ENCODE measurements at places on chromosomes 11 and 22.
A peak's percentile ranks its signal among the peaks of the same experiment; 100 is the strongest.

DNA sequence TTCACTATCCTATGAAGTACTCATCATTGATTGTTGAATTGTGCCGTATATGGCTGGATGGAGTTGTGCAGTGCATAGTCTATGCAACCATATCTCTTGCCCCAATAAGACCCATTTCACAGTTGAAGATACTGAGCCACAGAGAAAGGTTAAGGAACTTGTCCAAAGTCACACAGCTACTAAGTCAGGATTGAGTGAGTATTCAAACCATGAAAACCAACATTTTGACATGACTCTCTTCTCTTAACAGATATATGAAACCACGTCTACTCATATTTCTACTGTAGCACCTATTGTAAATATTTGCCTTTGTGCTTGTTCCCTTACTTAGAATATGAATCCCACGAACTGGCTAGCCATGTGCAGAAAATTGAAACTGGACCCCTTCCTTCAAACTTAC is 58.1 kb downstream of the MAML2 start:
- no peak for DNase-seq

DNA sequence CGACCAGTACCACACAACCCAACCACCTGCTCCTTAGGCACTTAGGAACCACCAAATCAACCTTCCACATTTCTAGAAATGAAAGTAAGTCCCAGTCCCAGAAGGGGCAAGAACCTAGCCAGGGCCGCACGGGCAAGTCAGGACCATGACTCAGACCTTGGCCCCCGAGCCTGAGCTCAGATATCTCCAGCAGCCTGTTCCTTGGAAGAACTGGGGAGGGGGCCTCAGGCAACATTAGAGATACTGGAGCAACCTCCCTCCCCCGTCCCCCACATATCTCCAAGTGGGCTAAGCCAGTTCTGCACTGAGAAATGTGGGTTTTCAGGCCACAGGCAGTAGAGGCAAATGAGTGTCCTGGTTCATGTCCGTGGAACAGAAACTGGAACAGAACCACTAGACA is 7.7 kb downstream of the ARAP1 start:
- no peak for DNase-seq

GRCh38 chr11:76748948-76749347 is 34.2 kb upstream of the TSKU start:
- no peak for DNase-seq

DNA sequence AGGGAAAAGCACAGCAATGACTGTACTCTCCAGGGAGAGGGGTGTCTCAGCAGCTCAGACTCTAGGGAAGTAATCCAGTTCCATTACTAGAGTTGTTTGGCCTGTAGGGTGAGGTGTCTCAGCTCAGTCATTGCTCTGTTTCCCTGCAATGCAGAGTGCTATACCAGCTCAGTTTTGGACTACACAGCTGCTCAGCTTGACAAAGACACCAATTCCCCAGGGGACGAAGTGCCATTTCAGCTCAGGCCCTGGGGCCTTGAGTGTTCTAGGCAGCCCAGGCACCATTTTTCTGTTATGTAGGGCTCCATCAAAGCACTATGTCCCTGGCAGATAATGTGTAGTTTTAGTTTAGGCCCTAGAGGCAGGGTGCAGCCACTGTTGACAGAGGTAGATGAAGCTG is 18.2 kb downstream of the CALCB start:
- DNase-seq, result no peak

DNA sequence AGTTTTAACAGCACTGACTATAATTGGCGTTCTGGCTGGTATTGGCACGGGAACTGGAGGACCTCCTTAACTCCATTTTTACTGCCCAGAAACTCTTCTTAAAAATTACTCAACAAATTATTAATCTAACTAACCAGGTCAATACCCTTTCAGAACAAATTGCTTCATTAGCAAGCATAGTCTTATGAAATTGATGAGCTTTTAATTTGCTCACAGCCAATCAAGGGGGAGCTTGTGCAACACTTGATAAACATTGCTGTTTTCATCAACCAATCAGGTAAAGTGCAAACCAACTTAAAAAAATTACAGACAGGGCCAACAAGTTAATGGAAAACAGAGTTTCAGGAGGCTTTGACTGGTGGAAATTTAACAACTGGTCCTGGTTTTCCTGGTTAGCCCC is 4.6 kb upstream of the APOL3 start:
- DNase-seq, result no peak

DNA sequence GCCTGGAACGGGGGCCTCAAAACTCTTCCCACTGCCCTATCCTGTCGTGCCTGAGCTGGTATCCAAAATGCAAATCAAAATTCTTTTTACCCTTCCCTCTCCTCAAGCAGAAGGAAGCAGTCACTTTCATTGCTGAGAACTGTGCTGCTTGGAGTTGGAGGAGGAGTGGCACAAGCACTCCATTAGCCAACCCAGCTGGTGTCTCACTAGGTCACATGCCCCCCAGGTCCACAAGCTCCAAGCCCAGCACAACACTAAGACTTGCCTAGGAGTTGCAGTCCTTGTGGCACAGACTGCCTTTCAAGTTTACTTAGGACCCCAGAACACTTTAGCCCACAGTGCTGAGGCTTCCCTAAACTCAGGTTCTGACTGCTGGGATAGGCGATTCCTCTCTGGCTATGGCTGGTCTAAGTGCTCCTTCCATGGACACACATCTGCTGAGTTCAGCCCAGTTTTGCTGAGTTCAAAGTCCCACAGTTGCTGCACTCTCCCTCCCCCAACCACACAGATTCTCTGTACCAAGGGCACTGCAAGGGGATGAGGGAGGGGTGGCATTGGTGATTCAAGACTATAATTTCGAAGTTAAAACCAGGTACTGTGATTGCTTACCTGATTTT is 68.6 kb downstream of the CHRDL2 start:
- no peak for DNase-seq

- no peak for DNase-seq
Measured at GRCh38 chr11:114977651-114978050, 299.3 kb downstream of the NXPE2 start.

GRCh38 chr22:49102367-49102766 is 725.3 kb downstream of the BRD1 start:
- no peak for DNase-seq

GRCh38 chr22:44312766-44313165 is at the start of gene SHISAL1:
SHISAL1 (minus strand) TSS chr22:44312951; CDS start chr22:44300945, 12,006 bp downstream.
- DNase-seq, result no peak

GRCh38 chr11:34353881-34354280 is 3.9 kb downstream of the ABTB2 start:
- no peak for DNase-seq

GRCh38 chr22:43100225-43100624 is 10.3 kb upstream of the BIK start:
- no peak for DNase-seq

DNA sequence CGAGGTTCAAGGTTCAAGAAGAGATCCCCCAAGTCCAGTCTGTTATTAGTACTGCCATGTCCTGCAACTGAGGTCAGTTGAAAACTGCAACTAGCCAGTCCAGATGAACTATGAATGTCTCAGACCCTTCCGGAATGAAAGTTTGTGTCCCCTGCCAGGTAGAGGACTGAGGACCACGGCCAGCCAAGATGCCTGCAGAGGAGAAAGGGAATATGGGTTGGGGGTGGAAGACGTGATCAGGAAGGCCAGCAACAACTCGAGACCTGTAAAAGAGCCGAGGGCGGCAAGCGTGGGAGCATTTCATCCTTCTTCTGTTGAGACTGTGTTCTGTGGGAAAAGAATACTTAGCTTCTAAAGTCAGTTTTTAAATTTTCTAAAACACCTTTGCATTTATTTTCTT is 572.4 kb upstream of the B3GAT1 start:
- DNase-seq, result no peak

GRCh38 chr22:28053896-28054818 is 135.1 kb upstream of the PITPNB start:
- no peak for DNase-seq

- no peak for DNase-seq
Measured at GRCh38 chr22:37482244-37482643, 3.9 kb downstream of the MFNG start.

DNA sequence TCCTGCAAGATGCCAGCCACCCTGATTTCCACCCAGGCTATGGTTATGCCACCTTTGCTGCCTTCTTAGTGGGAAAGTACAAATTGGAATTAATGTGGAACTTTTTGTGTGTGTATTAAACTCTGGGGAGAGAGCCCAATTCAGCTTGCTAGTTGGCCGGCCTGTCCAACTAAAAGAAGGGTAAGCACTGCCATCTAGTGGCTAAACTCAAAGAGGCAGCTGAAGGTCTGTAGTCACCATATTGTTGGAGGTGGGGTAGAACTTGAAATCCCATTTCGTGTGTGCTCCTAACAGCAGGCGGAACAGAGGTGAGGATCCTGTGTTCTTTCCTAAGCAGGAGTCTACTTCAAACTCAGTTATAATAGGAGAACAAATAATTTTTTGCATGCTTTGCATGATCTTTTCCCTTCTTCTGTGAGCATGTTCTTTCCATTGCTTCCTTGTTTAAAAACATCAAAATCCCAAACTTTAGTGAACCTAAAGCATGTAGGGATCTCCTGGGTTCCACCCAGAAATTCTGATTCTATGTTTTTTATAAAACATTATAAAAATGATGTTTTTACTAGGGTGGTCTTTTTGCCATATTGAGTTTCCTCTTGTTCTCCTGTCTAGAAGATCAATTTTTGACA is 138.8 kb upstream of the SORL1-AS1 start:
- peak; percentile 38 for DNase-seq

DNA sequence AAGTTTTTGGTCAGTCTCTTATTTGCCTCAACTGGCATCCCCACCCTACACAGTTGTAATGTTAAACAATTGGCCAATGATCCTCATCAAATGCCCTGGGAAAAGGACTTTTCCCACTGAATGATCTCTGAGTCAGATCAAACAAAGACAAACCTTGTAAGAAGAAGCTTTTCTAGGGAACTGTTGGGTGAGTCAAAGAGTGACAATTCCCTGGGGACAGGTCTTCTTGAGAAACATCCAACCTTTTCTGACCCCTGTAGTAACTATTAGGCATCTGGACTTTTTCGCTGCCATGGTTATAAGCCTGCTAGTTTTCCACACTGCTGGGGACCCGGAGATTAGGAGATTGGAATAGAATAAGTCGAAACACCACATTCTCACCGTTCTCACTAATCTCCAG is 789.8 kb upstream of the API5 start:
- DNase-seq, result no peak

GRCh38 chr22:40081662-40082061 is 86.9 kb downstream of the FAM83F start:
- no peak for DNase-seq

GRCh38 chr22:33332538-33332937 is 274.4 kb upstream of the SYN3 start:
- DNase-seq, result no peak

GRCh38 chr11:65642014-65642671 is 4.2 kb downstream of the SIPA1 start:
- DNase-seq, result no peak

DNA sequence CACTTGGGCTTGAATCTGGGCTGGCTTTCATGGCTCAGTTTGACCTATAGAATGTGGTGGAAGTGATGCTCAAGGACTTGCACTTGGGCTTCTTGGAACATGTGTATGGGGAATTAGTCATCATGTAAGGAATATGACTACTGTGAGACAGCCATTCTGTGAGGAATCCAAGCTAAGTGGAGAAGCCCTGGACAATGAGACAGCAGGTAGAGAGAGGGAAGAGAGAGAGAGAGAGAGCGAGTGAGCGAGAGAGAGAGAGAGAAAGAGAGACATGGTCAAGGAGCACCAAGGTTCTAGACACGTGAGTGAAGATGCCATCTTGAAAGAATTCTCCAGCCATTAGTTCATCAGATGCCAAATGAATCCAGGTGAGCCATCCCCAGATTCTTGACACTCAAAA is 261.6 kb upstream of the SORL1-AS1 start:
- DNase-seq, result no peak

- no peak for DNase-seq
Measured at GRCh38 chr22:42792909-42793847, 63.9 kb downstream of the ARFGAP3 start.

DNA sequence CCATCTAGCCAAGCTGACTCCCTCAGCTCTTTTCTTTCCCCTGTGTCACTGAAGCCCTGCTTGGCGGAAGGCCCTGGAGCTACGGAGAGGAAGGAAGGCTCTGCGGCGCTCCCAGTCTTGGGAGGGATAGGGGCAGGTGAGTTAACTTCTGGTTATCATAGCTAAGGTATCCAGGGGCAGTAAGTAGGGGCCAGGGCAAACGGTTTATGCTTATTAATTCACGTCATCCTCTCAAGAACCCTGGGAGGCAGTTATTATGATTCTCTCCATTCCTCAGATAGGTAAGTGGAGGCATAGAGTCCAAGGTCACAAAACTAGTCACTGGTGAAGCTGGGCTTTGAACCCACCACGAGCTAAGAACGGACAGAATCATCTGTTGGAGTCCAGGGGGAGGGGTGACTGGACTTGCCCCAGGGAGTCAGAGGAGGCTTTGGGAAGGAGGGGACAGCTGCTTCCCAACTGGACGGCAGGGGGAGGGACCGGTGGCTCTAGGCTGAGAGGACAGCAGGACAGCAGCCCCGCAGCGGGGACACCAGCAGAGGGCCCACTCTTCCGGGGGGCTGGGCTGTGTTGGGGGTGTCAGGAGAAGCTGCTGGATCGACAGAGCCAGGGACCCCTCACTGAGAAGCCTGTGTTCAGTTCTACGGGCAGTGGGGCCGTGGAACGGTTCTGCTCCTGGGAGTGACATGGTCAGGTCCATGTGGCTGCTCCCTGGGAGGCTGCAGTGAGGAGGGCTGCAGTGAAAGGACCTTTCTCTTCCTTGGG is 3.5 kb downstream of the BAIAP2L2 start:
- no peak for DNase-seq

- DNase-seq, result no peak
Measured at GRCh38 chr11:57406337-57406904, 16.0 kb upstream of the PRG2 start.

- DNase-seq, result no peak
Measured at GRCh38 chr11:61812736-61813411, 3.9 kb downstream of the FADS1 start.

DNA sequence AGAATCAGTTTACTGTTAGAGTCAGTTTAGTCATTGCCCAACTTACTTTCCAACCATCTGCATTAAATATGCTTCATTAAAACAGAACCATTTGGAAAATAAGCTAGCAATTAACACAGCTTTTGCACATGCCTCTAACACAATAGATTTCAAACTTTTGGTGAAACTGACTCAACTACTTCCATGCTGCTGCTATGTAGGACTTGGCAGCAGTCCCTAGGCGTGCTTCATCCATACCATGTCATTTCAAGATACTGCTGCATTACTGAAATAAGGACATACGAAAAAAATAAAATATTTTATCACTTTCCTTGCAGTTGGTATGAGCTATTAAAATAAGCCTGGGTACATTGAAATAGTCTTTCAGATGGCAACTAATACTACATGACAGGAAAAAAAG is 65.5 kb upstream of the SOX6 start:
- no peak for DNase-seq

DNA sequence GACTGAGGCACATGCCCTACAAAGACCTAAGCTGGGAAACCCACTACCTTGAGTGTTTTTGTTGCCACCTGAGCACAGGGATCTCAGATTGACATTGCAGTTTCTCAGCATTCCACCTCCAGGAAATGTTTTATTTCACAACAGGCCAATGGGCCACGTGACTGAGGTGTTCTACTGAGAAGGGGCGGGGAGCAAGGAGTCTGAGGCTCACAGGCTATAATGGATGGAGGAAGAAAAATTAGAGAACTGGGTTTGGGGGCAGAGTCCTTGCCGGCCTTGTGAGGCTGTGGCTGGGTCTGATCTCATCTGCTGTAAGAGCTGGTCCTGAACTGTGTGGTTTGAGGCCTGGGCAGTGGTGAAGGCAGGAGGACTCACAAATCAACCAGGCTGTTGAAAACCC is 40.7 kb downstream of the ZNF202 start:
- no peak for DNase-seq
